ENCODE measurements at places on chromosomes 16 and 17. TPM values are rescaled to one million over a fixed set of nuclear protein-coding genes. Genes with fewer than 3 reads are reported as not detected.
A peak's percentile ranks its signal among the peaks of the same experiment; 100 is the strongest.

- H3K36me3 ChIP-seq, result no peaks in the 10 kb centered on the region
- H3K27me3 ChIP-seq, result no peaks in the 10 kb centered on the region
- no peak overlapping the region for H3K27ac ChIP-seq
- no peak overlapping the region for H3K4me3 ChIP-seq
Observed at GRCh38 chr16:50884066-50884860, 142.4 kb downstream of the CYLD start.

DNA sequence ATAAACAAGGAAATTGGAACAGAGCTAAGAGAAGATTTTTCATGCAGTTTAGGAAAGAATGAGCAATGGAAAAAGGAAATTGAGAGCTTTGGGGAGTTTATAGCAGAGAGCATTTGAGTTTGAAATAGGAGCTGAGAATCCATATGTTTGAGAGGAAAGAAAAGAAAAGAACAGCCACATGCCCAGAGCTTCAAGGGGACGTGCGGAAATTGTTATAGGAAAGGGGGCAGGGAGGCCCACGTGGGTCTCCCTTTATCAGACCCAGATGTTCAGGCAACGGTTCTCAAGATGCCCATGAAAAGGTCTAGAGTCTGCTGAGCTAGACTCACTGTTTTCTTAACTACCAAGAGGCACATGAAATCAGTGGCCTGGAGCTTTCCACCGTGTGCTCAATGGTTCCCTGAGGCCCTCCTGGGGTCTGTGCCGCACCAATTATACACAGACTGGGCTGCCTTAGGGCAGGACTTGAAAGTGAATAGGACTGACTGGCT, 31.2 kb downstream of the CHD9 start:
- H3K27ac ChIP-seq, result peak overlapping the region; percentile 16
- no peak for DNase-seq
- peaks cover 21% of the 10 kb centered on the region for H3K4me1 ChIP-seq
- H3K4me3 ChIP-seq, result no peak overlapping the region

GRCh38 chr16:78984324-78984723, 616.2 kb downstream of the MAF start:
- no peak for DNase-seq
- no peak overlapping the region for H3K4me3 ChIP-seq
- H3K27me3 ChIP-seq, result no peaks in the 10 kb centered on the region
- H3K36me3 ChIP-seq, result no peaks in the 10 kb centered on the region
- no peak overlapping the region for H3K27ac ChIP-seq
- no peaks in the 10 kb centered on the region for H3K4me1 ChIP-seq

- no peak overlapping the region for H3K4me3 ChIP-seq
- no peaks in the 10 kb centered on the region for H3K4me1 ChIP-seq
- DNase-seq, result no peak
- peaks cover 3% of the 10 kb centered on the region for H3K27me3 ChIP-seq
- H3K36me3 ChIP-seq, result no peaks in the 10 kb centered on the region
Observed at GRCh38 chr17:41657936-41658335, 30.7 kb upstream of the EIF1 start.

DNA sequence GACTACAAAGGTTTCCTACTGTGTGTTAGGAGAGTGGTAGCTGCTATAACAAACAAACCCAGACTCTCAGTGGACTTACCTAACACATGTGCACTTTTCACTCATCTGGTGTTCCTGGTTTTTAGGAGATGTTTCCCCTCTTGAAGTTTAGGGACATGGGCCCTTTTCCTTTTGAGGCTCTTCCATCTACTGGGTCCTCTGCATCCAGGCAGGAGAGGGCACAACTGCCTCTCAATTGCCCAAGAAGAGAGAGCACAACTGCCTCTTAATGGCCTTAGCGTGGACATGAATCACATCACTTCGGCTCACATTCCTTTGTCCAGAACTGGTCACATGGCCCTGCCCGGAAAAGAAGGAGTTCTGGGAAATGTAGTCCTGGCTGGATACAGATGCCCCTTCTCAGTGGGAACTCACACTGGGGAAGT, 9.8 kb upstream of the TNRC6C start:
- H3K27me3 ChIP-seq, result peaks cover 32% of the 10 kb centered on the region
- no peaks in the 10 kb centered on the region for H3K36me3 ChIP-seq
- H3K4me1 ChIP-seq, result no peaks in the 10 kb centered on the region
- peak; percentile 59 for DNase-seq
- no peak overlapping the region for H3K27ac ChIP-seq

DNA sequence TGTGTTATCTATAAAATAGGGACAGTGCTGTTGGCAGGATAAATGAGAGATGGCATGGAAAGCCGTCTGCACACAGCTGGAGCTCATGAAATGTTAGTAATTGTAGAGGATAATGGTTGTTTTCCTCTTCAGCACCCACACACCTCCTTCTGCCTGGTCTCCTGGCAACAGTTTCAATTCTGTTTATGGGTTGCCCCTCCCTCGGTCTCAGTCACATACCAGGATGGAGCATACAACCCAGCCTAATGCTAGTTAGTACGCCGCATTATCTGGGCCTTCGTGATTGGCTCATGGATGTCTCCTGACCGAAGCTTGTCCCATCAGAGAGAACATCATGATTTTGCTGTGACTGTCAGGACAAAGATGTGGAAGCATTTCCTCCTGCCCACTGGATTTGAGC, 126.2 kb upstream of the WSCD1 start:
- H3K4me1 ChIP-seq, result no peaks in the 10 kb centered on the region
- H3K4me3 ChIP-seq, result no peak overlapping the region
- no peak for DNase-seq
- no peak overlapping the region for H3K27ac ChIP-seq

DNA sequence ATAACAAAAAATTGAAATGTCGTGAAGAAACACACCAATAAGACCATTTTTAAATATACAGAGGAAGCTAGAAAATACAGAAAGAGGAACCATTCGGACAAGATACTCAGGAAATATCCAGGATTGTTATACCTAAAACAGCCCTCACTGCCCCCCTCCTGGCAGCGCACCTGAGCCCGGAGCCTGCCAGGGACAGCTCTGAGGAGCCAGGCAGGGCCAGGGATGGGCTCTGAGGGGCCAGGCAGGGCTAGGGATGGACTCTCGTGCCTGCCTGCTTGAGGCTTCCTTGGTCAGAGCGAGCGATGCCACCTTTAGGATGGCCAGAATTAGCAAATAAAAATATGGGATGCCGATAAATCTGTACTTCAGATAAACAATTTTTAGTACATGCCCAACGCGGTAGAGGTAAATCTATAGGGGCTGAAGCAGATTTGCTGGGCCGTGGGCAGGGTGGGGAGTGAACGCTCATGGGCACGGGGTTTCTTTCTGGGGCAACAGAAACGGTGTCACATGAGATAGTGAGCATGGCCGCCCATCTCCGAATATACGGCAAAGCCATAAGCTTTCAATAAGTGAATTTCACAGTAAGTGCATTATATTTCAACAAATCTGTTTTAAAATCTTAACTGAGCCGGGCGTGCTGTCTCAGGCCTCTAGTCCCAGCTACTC, 18.2 kb upstream of the CSNK1D start:
- H3K27ac ChIP-seq, result no peak overlapping the region
- DNase-seq, result no peak
- H3K27me3 ChIP-seq, result no peaks in the 10 kb centered on the region
- H3K4me1 ChIP-seq, result peaks cover 24% of the 10 kb centered on the region
- no peaks in the 10 kb centered on the region for H3K36me3 ChIP-seq

DNA sequence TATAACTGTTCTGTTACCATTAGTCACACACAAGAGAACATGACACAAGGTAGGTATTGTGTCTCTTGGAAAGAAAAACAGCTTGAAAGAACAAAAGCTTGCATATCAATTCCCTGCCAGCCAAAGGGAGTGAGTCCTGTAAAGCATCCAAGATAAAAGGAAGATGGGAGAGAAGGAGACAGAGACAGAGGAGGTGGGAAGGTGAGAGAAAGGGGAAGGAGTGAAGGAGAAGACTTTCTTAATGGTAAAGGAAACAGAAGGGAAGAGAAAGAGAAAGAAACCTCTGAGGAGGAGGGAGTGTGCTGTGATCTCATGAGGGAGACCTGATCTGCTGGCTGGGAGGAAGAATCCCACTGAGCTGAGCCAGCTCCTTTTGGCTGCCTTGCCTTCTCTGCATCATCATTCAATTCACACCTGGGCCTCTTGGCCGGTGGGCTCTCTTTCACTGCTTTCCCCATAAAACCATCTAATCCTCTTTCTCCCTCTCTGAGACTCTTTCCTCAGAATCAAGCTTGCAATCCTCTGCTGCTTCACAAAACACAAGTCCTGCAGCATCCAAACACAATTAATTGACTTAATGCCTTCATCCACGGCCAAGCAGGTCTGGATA, 271.6 kb downstream of the ABCC12 start:
- no peak overlapping the region for H3K4me3 ChIP-seq
- DNase-seq, result no peak
- no peaks in the 10 kb centered on the region for H3K36me3 ChIP-seq
- peaks cover 6% of the 10 kb centered on the region for H3K4me1 ChIP-seq
- no peaks in the 10 kb centered on the region for H3K27me3 ChIP-seq

DNA sequence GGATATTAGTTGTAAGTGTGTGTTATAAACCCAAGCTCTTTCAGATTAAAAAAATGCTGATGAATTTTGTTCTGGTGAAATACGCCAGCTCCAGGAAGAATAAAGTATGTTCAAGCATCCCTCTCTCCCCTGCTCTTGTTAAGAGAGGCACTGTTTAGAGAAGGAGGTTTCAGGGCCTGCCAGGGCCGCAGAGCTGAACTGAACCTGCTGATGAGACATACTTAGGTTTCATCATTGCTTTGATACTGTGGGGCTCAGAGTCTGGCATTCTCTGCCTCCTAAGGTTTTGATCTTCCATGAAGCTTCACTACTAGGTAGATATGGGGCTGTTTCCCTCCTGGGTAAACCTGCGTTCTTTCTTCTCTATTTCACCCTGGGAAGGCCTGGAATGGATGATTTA, 175.3 kb upstream of the FAM20A start:
- no peak overlapping the region for H3K4me3 ChIP-seq
- no peaks in the 10 kb centered on the region for H3K36me3 ChIP-seq
- DNase-seq, result peak; percentile 34
- H3K4me1 ChIP-seq, result peaks cover 4% of the 10 kb centered on the region
- no peaks in the 10 kb centered on the region for H3K27me3 ChIP-seq
- no peak overlapping the region for H3K27ac ChIP-seq

GRCh38 chr16:78553268-78554039, 454.0 kb downstream of the WWOX start:
- no peak overlapping the region for H3K27ac ChIP-seq
- H3K27me3 ChIP-seq, result no peaks in the 10 kb centered on the region
- H3K4me3 ChIP-seq, result no peak overlapping the region

DNA sequence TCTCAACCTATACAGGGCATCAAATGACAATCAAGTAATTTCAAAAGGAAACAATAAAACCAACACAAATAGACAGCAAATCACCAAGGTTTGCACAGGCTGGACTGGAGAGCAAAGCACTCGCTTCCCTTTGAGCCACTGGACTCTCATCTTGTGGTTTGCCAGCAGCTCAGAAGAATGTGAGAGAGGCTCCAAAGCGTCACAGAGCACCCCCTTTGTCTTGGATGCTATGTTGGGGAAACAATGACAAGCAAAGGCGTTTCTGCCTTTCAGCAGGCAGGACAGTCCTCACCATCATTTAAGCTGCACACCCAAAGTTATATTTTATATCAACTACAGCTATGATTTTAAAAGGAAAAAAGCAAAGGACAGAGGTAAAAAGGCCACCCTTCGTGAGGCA, 13.2 kb downstream of the SLC6A4 start:
- no peaks in the 10 kb centered on the region for H3K4me1 ChIP-seq
- H3K4me3 ChIP-seq, result no peak overlapping the region
- H3K27ac ChIP-seq, result no peak overlapping the region

GRCh38 chr16:84885342-84885910, 65.6 kb downstream of the CRISPLD2 start:
- peaks cover 59% of the 10 kb centered on the region for H3K36me3 ChIP-seq
- no peak for DNase-seq
- no peak overlapping the region for H3K4me3 ChIP-seq
- H3K27me3 ChIP-seq, result no peaks in the 10 kb centered on the region

- H3K27ac ChIP-seq, result no peak overlapping the region
- peaks cover 3% of the 10 kb centered on the region for H3K36me3 ChIP-seq
- no peaks in the 10 kb centered on the region for H3K27me3 ChIP-seq
- DNase-seq, result no peak
- peaks cover 3% of the 10 kb centered on the region for H3K4me1 ChIP-seq
- no peak overlapping the region for H3K4me3 ChIP-seq
Observed at GRCh38 chr16:85716680-85717038, 27.9 kb upstream of the GINS2 start.

DNA sequence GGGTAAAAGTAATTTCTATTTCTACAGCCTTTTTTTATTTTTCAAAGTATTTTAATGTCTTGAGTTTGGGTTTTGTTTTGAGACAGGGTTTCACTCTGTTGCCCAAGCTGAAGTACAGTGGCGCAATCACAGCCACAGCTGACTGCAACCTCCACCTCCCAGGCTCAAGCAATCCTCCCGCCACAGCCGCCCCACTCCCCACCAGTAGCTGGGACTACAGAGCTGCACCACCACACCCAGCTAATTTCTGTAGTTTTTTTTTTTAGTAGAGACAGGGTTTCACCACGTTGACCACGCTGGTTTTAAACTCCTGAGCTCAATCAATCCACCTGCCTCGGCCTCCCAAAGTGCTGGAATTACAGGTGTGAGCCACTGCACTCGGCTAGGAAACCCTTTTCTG, 44.0 kb downstream of the TUBD1 start:
- H3K27me3 ChIP-seq, result no peaks in the 10 kb centered on the region
- H3K4me1 ChIP-seq, result peaks cover 24% of the 10 kb centered on the region
- H3K4me3 ChIP-seq, result no peak overlapping the region
- DNase-seq, result peak; percentile 75

DNA sequence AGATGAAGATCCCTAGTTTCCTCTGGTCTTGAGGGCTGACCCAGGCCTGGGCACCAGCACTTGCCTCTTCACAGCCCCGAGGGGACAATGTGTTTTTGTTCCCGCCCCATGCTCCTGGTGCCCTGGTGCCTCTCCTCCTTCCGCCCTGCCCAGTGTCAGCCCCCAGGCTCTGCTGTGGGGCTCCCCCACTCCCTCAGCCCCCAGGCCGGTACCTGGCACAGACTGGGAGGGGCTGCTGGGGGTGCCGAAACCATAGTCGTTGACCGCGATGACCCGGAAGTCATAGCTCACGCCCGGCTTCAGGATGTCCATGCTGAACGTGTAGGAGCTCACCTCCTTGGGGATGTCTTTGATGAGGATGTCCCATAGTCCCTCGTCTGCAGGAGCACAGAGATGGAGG, 40.5 kb upstream of the CDC42EP4 start:
- H3K36me3 ChIP-seq, result no peaks in the 10 kb centered on the region
- no peak overlapping the region for H3K4me3 ChIP-seq
- H3K4me1 ChIP-seq, result peaks cover 7% of the 10 kb centered on the region
- H3K27me3 ChIP-seq, result no peaks in the 10 kb centered on the region

- DNase-seq, result no peak
- H3K27ac ChIP-seq, result no peak overlapping the region
- H3K4me1 ChIP-seq, result peaks cover 13% of the 10 kb centered on the region
- H3K36me3 ChIP-seq, result no peaks in the 10 kb centered on the region
- no peak overlapping the region for H3K4me3 ChIP-seq
- no peaks in the 10 kb centered on the region for H3K27me3 ChIP-seq
Observed at GRCh38 chr16:23131931-23132621, 17.2 kb downstream of the USP31 start.

Gene ZNF319
- 6.3 TPM for polyA plus RNA-seq

Gene SPIRE2
- polyA plus RNA-seq, result 1.9 TPM

Gene UMOD
- polyA plus RNA-seq, result not detected

Gene C17orf100
- 2.9 TPM for polyA plus RNA-seq

Gene TMEM219
- 94.3 TPM for polyA plus RNA-seq

Gene TBC1D3G
- polyA plus RNA-seq, result not detected
